ENCODE measurements at places on chromosomes 1 and 21. TPM values are rescaled to one million over a fixed set of nuclear protein-coding genes. Genes with fewer than 3 reads are reported as not detected.
A peak's percentile ranks its signal among the peaks of the same experiment; 100 is the strongest.

- H3K27ac ChIP-seq: peak overlapping the region; percentile 78
- H3K4me3 ChIP-seq: no peak overlapping the region
- H3K36me3 ChIP-seq: peaks cover 35% of the 10 kb centered on the region
- DNase-seq: no peak
- H3K27me3 ChIP-seq: no peaks in the 10 kb centered on the region
- H3K4me1 ChIP-seq: peaks cover 8% of the 10 kb centered on the region
Measured at GRCh38 chr1:17624611-17625233, 85.2 kb downstream of the ARHGEF10L start.

IGSF21 gene
- 1.2 TPM for total RNA-seq

- peaks cover 12% of the 10 kb centered on the region for H3K4me1 ChIP-seq
- peaks cover 4% of the 10 kb centered on the region for H3K27me3 ChIP-seq
- DNase-seq: peak; percentile 21
- peak overlapping the region; percentile 79 for H3K4me3 ChIP-seq
Measured at GRCh38 chr1:77889671-77890070, 1.2 kb downstream of the NEXN start.

DNA sequence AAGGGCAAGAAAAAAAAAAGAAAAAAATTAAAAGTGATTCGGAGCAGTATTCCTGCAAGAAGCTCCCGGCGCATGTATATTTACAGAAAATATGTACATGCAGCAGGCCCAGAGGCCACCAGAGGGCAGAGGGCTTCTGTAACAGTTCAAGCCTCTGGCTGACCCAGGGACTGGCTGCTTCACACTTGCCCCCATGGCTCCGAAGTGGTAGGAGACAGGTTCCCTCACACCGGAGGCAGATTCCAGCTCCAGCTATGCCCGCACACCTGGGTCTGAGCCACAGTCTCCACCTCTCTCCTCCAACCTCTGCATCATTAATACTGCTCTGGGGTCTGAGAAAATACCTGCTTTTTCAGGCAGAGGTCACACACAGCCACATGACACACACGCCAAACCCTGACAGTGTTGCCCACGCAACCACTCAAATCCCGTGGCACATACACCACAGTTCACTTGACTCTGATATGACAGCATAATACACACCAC, 2.2 kb upstream of the ARHGAP30 start:
- no peak overlapping the region for H3K4me3 ChIP-seq
- peak; percentile 76 for DNase-seq

GRCh38 chr1:238340989-238341388, 450.3 kb upstream of the ZP4 start:
- no peaks in the 10 kb centered on the region for H3K36me3 ChIP-seq
- H3K27me3 ChIP-seq: no peaks in the 10 kb centered on the region
- H3K27ac ChIP-seq: no peak overlapping the region
